ENCODE measurements at places on chromosomes 2 and 18.

DNA sequence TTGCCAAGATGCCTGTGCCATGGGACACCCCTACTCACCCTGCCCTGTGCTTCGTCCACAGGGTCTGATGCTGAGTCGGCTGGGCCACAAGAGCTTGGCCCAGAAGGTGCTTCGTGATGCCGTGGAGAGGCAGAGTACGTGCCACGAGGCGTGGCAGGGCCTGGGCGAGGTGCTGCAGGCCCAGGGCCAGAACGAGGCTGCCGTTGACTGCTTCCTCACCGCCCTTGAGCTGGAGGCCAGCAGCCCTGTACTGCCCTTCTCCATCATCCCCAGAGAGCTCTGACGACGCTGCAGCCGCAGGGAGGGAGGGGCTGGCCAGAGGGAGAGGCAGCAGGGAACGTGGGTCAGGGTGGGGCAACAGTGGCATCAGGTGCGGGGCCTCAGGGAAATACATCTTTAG lies 81.5 kb downstream of the STPG4 start:
- DNase-seq: no peak

GRCh38 chr18:1296237-1296636 lies 391.6 kb downstream of the ADCYAP1 start:
- no peak for DNase-seq

DNA sequence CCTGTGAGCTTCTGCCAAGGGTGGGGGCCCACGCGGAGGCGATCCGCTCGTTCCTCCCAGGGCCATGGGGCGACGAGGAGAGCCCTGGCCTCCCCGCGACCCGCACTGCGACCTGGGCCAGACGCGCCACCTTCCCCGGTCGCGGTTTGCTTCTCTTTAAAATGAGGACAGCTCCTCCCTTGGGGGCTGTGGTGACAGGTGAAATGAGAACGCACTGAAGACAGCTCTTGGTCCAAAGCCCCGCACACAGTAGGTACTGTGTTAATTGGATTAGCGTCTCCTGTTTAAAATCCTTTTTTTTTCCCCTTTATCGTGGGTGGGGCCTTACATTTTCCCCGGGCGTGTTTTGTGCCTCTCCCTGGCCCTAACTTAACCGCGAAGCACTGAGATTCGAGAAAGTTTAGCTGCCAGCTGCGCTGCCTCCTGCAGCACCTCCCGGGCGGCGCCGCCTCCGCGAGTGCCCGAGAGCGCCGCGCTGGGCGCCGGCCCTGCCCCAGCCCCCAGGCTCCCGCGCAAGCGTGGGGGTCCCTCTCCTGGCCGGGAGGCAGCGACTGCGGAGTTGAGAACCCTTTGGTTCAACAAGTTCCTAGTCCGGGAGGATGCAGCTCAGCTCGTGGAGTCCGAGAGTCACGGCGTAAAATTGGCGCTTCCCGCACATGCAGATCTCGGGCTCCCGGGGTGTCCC lies 1.1 kb downstream of the HPCAL1 start:
- DNase-seq: peak; percentile 45

GRCh38 chr2:8133913-8134472 lies 547.9 kb upstream of the ID2 start:
- no peak for DNase-seq

DNA sequence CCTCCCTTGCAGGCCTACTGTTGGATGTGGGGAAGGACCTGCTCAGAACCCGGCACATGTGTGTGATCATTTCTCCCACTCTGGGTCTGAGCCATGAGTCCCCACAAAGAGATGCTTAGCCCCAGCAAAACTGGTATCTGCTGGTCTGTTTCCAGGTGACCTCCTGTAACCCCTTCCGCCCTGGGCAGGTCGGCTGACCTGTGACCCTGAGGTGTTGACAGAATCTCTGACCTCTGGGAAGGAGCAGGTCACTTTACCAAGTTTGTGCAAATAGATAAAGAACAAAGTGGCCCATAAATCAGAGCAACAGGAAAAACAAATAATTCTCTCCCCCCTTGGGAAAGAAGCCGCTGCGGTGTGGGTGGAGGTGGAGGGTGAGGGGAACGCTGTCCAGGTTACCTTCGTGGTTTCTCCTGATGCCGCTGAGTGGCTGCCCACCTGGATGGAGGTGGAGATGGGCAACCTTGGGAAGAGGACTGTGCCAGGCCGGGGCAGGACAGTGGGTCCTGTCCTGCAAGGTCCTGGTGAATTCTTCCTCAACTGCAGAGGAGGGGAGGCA lies 174.0 kb upstream of the MYCN start:
- DNase-seq: no peak

- peak; percentile 55 for DNase-seq
Measured at GRCh38 chr2:64854773-64855237, 134.4 kb upstream of the SLC1A4 start.

DNA sequence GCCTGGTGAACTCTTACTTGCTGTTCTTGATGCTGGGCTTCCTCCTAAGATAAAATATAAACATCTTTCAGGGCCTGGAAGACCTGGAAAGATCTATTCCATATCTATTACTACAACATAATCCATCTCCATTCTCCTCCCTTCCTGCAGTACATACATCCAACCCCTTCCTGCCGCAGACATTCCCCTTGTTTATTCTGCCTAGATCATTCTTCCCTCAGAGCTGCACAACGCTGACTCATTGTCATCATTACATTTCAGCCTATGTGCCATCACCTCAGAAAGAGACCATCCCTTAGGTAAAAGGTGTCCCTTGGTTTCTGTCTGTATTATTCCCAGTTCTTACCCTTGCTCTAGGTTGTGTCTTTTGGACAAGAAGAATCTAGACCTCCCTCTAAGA lies 2.5 kb upstream of the CDH7 start:
- no peak for DNase-seq

DNA sequence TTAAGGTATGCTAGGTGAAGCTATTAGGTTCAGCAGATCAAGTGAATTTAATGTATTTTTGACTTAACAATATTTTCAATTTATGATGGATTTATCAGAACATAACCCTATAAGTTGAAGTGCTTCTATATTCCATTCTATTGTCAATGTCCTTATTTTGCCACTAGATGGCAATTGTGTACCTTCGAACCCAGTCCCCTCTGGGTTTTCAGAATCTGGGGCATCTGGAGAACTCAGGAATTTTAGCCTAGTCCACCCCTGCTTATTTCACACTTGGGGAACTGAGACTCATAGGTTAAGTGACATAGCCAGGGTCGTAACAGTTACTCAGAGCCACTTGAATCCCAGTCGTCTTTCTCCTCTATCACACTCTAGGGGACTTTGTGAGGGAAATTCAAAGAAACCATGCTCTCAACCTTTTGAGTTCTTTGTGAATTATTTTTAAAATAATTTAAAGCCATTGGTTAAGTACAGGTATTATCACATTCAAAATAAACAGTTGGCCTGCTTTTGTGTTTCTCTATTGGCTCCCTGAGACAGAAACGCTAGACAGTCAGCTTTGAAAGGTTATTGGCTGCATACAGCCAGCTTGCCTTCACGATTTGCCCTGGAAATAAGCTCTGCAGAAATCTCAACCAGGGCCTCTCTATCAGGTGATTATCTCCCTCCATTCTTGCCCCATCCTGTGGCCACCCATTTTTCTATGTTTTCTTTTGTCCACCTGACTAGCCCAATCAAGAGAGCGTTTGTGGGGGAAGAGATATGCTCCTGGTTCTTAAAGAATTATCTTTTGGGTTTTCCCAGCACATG lies 145.0 kb downstream of the TTC27 start:
- peak; percentile 65 for DNase-seq

DNA sequence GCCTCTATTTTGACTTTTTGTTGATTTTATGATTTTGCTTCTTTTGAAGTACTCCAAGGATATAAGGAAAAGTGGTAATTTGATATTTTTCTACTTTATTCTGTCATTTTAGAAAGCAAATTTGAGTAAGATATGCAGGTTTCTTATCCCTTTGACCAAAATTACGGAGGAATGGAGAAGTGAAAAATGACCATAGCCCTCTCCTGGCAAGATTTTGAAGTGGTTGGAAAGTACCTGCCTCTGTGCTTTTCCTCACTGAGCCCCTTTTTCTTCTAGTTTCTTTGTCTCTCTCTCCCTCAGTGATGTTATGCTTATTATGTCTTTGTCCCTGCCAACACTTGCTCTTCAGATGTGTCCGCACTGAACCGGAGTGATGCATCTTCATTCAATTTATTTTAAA lies 898.1 kb downstream of the EPHA4 start:
- no peak for DNase-seq

DNA sequence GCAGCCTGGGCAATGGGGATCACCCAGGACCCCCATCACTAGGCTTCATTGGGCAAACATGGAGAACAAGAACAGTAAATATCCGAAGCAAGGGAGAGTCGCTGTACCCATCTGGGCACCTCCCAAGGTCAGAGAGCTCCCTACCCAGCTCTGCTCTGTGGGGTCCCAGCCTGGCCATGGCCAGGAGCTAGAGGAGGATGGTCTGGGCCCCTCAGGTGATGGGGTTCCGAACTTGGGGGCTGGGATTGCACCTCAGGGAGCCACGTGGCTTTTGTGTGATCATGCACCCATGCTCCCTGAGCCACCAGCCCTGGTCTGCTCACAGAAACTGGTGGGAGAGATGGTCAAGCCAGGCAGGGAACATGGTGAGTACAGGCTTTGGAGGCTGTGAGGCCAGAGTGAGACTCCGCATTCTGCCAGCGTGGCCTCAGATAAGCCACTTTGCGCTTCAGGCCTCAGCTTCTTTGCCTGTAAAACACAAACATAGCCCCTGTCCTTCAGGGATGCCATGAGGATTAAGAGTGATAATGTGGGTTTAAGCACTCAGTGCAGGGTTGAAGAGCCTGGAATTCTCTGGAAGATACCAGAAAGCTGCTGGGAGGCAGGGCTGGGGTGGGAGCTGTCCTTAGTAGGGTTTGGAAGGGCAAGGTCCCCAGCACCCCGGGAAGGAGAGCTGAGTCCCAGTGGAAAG lies 3.0 kb upstream of the NMUR1 start:
- no peak for DNase-seq

- DNase-seq: no peak
Measured at GRCh38 chr2:128876986-128877983, 558.6 kb upstream of the HS6ST1 start.

DNA sequence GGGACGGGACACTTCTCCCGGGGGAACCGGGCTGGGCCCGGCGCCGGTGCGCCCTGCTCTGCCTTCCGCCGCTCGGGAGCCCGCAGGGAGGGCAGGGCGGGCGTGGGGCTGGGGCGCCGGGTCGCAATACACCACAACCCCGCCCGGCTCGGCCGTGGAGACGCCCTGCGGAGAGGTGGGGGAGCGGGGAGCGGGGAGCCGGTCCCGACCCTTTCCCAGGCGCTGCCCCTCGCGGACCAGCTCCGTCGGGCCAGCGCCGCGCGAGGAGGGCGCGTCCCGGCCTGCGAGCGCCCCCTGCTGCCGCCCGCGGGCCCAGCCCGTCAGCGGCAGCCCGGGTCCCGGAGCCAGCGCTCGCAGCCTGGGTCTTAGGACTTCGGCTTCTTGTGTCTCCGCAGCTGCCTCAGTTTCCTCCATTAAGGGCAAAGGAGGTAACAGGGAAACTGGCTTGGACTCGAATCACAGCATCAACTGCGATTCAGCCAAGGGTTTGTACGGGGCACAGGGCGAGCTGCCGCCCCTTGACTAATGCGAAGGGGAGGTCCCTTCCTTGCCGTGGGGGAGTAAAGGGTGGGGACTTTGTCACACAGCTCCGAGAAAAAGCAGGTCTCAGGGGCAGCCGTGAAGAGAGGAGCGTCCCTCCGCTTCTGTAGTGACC lies 635 bp upstream of the ADRA2B start:
- no peak for DNase-seq

DNA sequence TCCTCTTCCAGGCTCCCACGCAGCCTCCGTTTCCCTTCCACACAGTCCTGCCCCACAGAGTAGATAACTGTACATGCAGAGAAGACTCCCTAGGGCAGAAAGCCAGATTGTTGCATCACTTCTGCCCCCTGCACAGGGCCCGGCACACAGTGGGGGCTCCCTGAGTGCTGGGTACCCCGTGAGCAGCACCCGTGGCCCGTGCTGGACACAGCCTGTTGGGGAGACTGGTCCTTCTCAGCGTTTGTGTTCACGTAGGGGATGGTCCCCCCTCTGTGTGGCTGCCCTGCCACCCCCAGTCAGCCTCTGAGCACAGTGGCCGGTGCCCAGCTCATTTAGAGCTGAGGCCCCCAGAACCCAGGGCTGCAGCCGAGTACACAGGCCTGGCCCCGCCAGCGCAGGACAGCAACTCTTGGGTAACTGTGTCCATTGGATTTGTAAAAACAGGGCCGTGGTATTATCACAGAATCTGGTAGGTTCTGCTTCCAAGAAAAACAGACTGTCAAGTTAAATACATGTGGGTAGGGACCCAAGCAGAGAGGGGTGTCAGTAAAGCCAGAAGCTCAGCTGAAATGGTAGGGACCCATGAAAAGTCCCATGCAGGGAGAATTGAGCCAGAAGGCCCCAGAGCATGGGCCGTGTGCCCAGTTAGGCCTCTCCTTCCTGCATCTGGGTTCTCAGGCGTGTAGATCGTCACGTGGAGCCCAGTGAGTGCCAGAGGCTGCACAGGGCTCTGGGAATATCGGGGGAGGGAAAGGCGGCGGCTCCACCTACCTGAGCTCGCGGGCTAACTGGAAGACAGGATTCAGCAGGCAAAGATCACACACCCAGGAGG lies 257.3 kb downstream of the ATAD2B start:
- peak; percentile 18 for DNase-seq

DNA sequence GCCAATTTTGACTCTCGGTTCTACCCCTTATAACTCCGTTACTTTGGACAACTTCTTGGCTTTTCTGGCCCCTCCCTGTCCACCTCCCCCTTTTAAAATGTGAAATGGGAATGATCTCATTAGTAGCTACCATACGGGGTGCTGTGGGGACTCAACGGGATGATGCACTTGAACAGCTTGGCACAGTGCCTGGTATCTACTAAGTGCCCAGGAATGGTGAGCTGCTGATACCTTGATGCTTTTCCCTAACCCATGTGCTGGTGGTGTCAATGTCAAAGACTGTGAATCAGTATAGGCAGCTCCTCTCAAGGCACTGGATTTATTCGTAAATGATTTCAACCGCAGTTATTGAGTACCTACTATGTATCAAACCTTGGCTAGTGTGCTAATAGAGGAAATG lies 204.2 kb downstream of the LOXHD1 start:
- DNase-seq: peak; percentile 1

DNA sequence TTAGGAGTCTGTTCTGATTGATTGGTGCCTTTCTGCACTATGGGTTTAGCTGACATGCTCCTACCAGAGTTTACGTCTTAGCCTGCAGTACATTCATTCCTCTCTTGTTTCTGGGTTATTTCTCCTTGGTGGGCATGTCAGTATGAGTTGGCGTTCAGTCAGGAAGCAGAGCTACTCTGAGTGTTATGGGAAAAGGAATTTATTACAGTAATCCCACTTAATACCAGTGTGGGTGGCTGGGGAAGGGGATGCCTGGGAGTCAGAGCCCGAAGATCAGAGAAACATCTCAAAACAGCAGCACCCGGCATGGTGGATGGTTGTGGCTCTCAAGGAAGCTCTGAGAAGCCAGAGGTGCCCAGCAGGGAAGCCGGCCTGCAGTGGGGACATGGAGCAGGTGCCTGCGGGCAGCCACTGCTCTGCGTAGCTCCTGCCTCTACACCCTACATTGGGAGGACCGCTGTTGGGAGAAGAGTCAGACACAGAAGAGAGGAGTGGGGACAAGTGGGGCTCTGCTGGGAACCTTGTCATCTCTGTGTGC lies 48.9 kb downstream of the RAB31 start:
- DNase-seq: no peak

Measured in AG10803 (cell line).